ENCODE measurements at places on chromosomes 3 and 15.

GRCh38 chr15:98789020-98789419 lies 140.7 kb downstream of the IGF1R start:
- DNase-seq: no peak

DNA sequence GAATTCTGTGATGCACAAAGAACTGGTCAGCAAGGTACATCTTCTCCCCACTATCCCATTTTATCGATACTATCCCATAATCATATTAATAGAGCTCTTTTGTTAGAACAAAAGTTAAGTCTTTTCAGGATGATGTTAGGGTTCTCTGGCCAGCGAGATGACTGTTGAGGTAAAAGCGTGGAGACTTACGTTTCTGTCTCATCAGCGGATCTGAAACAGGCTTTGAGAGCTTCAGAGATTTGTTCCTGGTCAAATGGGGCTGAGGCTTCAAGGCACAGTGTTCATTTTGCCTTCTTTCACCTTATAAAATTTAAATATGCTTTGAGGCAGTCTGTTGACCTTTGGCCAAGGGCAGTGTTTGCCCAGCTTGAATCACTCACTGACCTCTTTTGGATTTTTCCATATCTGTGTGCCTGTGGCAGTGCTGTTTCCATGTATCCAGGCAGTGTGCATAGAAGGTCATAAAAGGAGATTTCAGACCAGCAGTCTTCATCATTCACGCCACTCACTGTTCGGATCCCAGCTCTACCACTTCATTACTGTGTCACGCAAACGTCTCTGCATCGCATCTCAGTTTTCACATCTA lies 3.1 kb downstream of the ADAMTSL3 start:
- DNase-seq: no peak

- no peak for DNase-seq
Observed at GRCh38 chr3:55453886-55454496, 33.1 kb downstream of the WNT5A start.

DNA sequence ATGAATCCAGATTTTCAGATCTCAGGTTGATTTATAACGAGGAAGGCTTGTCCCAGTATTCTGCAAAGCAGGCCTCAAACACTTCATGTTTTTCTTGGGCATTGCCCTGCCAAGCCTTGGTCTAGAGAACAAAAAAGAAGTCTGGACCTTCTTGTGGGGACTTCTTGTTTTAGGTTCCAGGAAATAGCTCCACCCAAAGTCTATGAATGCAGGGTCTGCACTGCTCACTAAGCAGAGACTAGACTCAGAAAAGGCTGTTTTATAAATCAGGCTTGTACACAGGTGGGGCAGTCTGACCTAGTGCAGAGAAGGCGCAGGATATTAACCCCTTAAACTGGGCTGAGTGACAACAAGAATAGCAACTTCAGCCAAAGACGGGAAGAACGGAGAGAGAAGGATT lies 44.3 kb downstream of the GLB1 start:
- no peak for DNase-seq

DNA sequence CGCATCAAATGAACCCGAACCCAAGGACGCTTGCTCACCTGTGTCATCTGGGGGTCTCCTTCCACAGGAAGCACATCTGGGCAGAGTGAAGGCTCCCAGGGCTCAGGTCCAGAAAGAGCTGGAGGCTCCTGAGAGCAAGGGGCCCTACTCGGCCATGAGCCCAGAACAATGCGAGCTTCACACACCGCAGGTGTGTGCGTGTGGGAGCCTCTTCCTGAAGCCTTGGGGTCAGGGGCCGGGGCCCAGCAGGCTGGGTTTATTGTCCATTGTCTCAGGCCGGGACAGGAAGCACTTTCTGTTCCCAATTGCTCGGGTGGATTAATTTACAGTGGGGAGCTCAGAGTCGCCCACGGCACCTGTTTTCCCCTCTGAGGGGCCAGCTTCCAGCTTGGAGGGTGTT lies 74.8 kb downstream of the RPN1 start:
- no peak for DNase-seq

GRCh38 chr15:70089692-70089971 lies 8.1 kb downstream of the TLE3 start:
- DNase-seq: no peak

DNA sequence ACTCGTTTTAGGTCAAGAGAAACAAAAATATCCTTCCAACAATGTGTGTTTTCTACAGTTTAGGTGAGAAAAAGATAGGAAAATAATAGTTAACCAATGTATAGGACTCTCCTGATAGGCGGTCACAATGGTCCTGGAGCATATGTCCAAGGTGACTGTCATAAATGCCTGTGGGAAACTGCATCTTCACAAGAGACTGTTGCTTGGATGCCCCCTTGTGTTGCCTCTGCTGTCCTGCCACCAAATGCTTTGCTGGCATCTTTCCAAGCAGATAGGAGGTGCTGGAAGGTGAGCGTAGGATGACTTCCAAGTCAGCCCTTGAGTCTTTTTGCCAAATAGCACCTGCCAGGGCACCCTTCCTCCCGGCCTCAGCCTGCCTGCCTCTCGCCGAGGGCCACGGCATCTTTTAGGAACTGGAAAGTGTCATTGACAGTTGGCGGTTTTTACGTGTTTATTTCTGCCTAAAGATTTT lies 24.1 kb upstream of the SACM1L start:
- peak; percentile 85 for DNase-seq

GRCh38 chr3:61053781-61054496 lies 197.3 kb downstream of the FHIT start:
- no peak for DNase-seq

DNA sequence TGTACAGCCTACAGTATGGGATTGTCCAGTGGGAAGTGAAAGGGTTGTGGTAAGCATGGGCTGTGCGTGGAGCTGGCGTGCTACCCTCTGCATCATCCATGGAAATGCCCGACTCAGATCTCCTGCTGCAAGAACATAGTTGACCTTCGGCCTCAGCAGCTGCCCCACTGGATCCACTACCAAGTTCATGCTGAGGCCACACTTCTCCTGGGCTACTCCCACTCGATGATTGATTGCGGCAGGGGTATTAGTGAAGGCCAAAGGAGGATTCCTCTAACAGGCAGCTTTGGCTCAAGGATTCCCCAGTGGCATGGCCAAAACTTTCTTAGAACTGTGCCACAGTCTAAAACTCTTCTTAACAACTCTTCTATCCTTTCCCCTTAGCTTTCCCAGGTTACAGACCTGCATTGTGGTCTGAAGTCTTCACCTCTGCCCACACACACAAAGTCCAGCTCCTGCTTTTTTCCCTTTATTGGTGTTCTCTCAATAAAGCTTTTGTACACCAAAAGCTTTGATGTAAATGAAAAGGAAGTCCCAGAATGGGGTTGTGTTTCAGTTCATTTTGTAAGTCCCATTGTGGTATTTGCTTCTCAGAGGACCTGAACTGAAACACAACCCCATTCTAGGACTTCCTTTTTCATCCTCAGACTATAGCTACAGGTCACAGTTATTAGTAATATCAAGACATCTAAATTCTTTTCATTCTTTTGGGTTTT lies 4.9 kb upstream of the TBC1D5 start:
- DNase-seq: no peak

- DNase-seq: peak; percentile 17
Observed at GRCh38 chr3:49869525-49870126, at the start of gene CAMKV. TSS of gene CAMKV (minus strand) at chr3:49869906. CDS start at chr3:49862388, 7,518 bp downstream.

- DNase-seq: no peak
Observed at GRCh38 chr3:3627114-3627513, 172.1 kb upstream of the LRRN1 start.

- DNase-seq: no peak
Observed at GRCh38 chr15:85947021-85947420, 132.7 kb upstream of the AGBL1 start.

DNA sequence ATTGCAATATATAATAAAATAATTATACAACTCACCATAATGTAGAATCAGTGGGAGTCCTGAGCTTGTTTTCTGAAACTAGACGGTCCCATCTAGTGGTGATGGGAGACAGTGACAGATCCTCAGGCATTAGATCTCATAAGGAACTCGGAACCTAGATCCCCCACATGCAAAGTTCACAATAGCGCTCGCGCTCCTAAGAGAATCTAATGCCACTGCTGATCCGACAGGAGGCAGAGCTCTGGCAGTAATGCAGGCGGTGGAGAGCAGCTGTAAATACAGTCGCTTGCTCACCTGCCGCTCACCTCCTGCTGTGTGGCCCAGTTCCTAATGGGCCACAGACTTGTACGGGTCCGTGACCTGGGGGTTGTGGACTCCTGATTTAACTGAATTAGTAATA lies 87.8 kb downstream of the P3H2 start:
- no peak for DNase-seq

- DNase-seq: no peak
Observed at GRCh38 chr3:184635774-184636173, 74.2 kb downstream of the EPHB3 start.

DNA sequence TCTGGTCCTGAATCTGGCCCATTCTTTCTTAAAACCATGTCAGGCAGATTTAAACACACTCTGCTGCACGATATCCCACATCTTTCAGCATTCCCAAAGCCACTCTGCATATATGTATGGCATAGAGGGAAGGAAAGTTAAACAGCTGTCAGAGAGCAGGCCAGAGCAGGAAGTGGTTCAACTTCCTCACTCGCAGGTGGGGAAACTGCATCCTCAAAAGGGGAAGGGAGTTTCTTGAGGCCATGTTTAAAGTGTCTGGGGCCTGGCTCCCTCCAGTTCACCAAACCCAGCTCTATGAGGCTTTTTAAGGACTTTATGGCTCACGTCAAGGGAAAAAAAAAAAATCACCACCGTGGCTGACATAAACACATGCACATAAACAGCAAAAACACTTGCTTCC lies 123.1 kb downstream of the OPA1 start:
- no peak for DNase-seq

DNA sequence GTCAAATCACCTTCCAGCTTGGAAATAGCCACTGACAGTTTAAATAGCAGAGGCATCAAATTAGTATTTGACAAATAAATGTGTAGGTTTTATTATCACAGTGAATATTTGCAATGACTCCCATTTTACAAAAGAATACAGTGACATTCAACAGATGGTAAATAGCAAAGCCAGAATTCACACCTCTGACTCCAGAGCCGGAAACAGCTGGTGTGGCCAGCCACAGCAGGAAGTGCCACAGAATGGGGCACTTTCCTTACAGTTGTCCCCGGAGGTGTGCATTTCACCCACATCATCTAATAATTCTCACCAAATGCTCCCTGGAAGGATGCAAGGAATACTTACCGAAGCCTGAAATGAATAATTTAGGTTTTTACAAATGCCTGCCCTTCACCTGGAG lies 295.7 kb upstream of the WNT5A start:
- DNase-seq: no peak

DNA sequence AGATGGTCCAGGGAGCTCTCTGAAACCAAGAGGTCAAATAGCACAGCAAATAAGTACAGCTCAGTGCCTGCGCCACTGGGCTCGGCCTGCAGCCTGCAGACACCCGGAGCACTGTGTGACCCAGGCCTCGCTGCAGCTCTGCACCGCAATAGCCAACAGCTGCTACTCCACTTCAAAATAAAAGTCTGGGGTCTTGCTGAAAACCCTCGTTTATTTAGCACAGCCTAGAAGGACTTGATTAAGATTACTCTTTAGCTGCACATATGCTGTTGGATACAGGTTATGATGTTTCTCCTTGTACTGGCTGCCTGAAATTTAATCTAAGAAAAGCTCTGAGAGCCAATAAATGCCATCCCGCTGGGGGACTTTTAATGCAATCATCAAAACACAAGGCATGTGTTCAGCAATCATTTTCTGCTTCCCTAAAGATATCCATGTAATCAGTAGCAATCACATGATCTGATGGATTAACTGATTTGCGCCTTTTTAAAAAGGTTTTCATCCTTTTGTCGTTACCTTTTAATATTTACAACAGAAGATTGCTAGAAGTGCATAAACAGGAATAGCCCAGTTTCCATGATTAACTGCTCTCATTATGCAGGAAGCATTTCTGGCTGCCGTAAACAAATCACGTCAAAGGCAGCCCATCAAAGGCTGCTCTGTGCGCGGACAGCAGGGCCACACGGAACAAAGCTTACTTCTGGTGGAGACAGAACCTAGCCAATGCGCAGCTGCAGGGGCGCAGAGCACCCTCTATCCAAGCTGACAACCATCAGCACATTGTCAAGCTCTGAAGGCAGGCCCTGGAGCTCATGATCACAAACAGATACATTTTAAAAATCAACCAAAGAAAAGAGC lies 58.8 kb downstream of the CLASP2 start:
- peak; percentile 4 for DNase-seq

GRCh38 chr3:110430146-110430545 lies 641.5 kb upstream of the NECTIN3 start:
- no peak for DNase-seq

DNA sequence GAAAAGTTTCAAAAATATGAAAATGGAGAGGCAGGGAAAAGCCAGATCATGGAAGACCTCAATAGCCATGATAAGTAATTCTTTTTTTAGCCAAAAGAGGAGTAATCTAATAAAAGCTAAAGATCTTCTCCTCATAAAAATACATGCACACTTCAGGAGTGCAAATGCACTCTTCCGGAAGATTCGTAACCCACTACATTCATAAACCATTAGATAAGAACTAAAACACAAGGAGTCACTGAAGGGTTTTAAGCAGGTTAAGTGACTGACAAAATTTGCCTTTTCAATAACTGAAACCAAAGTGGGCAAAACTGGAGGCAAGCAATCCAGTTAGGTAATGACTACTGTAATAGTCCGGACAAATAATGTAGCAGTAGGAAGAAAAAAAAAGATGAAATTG lies 46.0 kb downstream of the UBE3A start:
- DNase-seq: no peak

DNA sequence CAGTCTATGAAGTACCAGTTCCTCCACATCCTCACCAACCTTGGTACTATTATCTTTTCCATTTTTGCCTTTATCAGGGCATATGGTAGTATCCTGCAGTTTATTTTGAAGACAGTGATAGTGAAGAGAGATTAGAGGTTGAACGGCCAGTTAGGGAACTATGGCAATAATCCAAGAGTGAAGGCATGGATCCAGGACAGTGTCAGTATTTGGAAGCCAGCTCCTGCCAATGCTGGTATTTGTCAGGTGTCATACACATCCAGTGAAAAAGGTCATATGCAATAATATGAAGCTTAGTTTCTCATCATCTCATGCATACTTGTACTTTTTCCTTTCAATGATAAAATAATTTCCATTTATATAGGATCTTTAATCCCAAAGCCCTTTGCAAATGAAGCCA lies 56.8 kb upstream of the KCNMB2 start:
- DNase-seq: no peak

DNA sequence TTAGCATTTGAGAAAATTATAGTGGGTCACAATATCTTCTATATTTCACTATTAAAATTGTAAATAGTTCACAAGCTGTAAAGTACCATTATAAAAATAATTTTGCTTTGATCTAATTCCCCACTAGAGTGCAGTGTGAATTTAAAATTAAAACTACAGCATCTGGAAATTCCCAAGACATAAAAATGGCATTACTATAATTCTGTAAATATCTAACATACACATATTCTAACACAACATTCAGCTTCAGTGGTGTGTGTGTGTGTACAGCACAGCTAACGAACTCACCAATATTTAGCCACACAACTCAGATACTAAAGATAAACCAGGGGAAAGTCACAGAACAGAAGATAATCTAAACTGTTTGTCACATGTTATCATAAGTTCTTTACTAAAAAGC lies 424.9 kb upstream of the ZNF385D start:
- no peak for DNase-seq

DNA sequence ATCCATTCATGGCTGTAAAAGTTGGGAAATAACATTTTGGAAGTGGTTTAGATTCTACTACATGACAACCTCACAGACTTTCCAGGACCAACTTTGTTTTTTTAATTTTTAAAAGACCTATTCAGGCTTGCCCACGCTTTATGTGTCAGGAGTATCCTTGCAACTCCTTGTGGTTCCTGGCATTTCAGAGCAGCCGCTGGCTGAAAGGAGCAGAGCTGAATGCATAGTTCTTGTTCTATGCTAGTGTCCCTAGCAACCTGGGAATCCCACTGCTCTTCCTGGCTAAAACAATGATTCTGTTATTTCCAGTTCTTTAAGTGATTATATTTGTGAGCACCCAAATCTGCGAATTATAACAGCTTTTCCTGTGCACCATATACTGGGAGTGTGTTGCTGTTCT lies 34.9 kb downstream of the CP start:
- no peak for DNase-seq
